ENCODE measurements at places on chromosomes 2 and 18. TPM values are rescaled to one million over a fixed set of nuclear protein-coding genes. Genes with fewer than 3 reads are reported as not detected.

DNA sequence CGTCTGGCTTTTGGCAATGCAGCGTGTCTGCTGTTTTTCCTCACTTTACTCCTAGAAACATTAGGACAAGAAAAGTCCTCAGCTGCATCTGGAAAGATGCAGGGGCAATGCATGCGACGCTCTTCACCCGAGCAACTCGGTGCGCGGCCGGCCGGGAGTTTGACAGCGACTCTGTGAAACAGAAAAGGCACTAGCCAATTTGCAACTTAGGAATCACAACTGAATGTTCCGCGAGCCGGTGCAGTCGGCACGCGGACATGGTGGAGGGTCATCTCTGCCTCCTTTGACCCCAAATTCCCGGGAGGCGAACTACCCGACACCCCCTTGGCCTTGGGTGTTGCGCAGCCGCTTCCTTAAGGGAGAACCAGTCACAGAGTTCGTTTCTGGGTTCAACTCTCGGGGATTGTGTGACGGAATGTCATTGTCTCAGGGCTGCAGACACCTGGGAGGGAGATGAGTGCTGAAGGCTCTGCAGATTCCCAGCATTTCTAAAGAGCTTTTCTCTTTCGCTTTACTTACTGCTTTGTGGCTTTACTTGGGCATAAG lies 9.8 kb downstream of the NR4A2 start:
- no peak for DNase-seq
- H3K36me3 ChIP-seq, result no peaks in the 10 kb centered on the region
- H3K4me1 ChIP-seq, result no peaks in the 10 kb centered on the region

DNA sequence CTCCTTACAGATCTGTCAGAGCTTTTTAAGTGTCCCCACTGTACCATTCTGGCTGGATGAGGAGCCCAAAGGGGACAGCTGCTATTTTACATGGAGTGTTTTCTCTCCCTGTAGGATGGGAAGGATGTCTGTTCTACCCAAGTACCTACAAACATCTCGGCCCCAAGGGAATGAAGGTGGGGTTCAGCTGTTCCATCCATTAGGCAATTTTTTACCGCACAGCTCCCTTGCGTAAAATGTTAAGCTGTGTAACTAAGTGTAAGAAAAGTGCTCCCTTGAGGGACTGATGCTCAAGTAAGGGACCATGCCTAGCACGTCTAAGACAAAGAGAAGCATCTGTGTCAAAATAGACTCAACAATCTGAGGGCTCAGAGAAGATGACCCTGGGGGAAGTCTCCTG lies 180.3 kb downstream of the MYO5B start:
- H3K36me3 ChIP-seq, result no peaks in the 10 kb centered on the region
- no peaks in the 10 kb centered on the region for H3K4me1 ChIP-seq
- H3K4me3 ChIP-seq, result no peak overlapping the region
- no peak overlapping the region for H3K27ac ChIP-seq
- no peaks in the 10 kb centered on the region for H3K27me3 ChIP-seq

DNA sequence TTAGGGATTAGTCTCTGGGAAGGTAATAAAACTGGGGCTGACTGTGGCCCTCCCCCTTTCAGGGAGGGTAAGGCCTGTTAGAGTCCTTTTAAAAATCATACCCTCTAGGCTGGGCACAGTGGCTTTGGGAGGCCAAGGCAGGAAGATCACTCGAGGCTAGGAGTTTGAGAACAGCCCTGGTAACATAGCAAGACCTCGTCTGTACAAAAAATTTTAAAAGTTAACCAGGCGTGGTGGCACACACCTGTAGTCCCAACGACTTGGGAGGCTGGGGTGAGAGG lies 118.7 kb downstream of the STPG4 start:
- H3K27ac ChIP-seq, result peak overlapping the region; percentile 99
- peaks cover 81% of the 10 kb centered on the region for H3K4me1 ChIP-seq
- H3K36me3 ChIP-seq, result peaks cover 14% of the 10 kb centered on the region
- no peaks in the 10 kb centered on the region for H3K27me3 ChIP-seq

GRCh38 chr2:223786943-223787342 lies 50.4 kb downstream of the AP1S3 start:
- no peaks in the 10 kb centered on the region for H3K36me3 ChIP-seq
- no peaks in the 10 kb centered on the region for H3K4me1 ChIP-seq
- no peak for DNase-seq

DNA sequence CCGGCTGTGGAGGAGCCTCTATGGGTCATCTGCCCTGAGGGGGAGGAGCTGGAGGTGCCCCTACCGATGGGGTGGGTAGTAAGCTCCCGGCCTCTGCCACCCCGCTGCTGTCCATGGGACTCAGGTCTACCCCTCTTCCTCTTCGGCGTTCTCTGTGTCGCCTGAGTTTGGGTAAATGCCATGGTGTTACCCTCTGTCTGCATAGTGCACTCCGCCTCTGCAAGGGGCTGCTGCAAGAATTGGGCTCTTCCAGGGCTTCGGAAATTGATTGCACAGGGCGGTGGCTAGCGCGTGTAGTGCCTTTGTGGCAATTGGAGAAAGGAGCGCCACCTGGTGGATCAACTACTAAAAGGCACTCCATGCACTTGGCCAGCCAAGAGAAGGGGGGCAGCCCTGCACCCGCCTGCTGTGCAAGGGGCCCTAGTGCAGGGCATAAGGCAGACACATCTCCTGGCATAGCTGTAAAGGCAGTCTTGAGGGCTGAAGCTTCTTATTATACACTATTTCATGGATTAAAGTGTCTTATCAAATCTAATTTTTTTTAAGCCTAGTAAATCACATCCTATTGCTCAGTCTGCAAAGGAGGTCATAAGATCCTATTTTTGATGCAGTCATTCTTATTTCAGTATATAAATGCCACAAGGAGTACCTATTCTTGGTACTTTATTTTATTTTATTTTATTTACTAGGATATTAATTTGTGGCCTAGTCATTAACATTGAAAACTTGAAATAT lies 308.9 kb downstream of the PDE11A start:
- H3K27ac ChIP-seq, result no peak overlapping the region
- H3K4me1 ChIP-seq, result no peaks in the 10 kb centered on the region
- H3K4me3 ChIP-seq, result no peak overlapping the region
- H3K27me3 ChIP-seq, result no peaks in the 10 kb centered on the region
- DNase-seq, result peak; percentile 70

DNA sequence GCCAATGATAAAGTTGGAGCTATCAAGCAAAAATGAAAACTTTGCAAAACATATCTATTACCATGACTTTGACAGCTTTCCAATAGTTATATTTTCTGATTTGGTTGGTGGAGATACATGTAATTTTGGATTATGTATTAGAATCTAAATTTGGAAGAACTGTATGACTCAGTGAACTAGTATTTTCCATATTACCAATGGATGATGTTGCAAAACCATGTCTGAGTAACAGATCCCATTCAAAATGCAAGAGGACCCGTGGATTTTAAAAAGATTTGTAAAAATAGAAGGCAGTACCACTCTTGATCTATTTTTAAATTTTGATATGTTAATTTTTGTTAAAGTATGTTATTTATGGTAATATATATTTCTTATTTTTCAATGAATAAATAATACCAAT lies 83.0 kb downstream of the TAF4B start:
- no peaks in the 10 kb centered on the region for H3K27me3 ChIP-seq
- H3K36me3 ChIP-seq, result no peaks in the 10 kb centered on the region
- H3K4me1 ChIP-seq, result no peaks in the 10 kb centered on the region
- no peak overlapping the region for H3K27ac ChIP-seq
- no peak overlapping the region for H3K4me3 ChIP-seq

DNA sequence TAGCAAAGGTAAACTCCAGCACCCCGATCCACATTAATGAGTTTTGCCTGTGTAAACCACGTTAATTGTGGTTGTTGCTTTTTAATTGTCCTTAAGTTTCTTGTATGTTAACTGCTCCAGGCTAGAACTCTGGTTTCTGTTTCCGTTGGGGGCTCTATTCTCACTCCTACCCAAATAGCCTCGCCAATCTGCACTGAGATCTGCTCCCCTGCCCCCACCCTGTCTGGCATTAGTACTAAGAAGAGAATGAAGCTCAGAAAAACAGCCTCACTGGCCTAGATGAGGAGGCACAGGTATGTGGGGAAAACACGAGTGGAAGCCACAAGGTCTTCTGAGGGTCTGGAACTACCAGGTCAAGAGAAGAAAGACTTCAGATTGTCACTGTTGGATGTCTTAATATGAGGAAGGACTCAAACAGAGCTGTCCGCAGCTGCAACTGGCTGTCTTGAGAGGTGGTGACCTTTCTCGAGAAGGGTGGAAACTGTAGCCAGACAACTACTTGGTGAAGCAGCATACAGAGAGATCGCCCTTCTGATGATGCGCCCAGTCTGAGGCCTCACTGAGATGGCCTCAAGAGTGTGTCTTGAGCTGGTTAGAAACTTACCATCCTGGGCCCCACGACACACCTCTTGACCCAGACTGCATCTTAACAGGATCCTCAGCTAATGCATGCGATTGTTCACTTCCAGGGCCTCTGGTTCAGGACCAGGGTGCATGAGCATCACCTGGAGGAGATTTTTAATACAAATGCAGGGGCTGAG lies 73.1 kb downstream of the TGOLN2 start:
- H3K4me1 ChIP-seq, result peaks cover 65% of the 10 kb centered on the region
- H3K27ac ChIP-seq, result no peak overlapping the region
- H3K36me3 ChIP-seq, result no peaks in the 10 kb centered on the region
- H3K4me3 ChIP-seq, result no peak overlapping the region
- H3K27me3 ChIP-seq, result no peaks in the 10 kb centered on the region

DNA sequence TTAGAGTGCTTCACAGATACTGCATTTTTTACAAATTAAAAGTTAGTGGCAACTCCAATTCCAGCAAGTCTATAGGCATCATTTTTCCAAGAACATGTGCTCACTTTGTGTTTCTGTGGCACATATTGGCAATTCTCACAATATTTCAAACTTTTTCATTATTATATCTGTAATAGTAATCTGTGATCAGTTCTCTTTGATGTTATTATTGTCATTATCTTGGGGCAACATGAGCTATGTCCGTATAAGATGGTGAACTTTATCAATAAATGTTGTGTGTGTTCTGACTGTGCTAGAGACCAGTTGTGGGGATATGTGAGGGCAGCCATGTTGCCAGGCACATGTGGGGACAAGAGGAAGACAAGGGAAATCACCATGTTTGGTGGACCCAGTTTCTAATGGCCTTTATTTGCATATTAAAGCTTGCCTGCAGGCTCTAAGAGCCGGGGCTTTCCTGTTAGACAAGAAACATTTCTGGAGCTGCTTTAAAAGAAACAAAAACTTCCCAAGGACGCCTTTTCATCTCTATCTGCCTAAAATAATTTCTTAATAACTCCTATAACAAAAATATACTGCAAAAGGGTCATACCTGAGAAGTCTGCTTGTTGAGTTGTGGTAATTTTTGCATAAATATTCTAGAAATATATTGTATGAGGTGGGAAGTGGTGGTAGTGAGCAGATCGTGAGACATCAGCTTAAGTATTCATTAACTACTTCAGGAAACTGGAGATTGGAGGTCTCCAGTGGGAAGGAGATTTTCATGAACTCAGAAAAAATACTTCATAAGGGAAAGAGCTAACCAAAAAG lies 37.2 kb downstream of the KYNU start:
- no peak for DNase-seq
- H3K4me3 ChIP-seq, result no peak overlapping the region
- H3K27me3 ChIP-seq, result no peaks in the 10 kb centered on the region
- H3K36me3 ChIP-seq, result no peaks in the 10 kb centered on the region

DNA sequence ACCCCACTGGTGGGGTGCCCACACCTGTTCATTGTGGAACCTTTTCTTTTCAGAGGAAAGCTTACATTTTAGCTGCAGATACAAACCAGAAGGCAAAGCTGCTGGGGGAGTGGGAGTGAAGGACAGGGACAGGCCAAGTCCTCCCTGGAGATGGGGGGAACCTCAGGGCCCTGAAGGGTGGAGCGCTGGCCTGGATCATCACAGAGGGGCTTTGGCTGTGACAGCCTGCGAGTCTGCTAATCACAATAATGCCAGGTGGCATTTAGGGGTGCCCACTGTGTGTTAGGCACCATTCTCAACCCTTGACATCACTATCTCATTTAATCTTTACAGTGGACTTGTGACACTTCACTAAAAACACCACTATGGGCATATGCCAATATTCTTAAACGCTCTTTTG lies 27.4 kb downstream of the KCTD1 start:
- no peaks in the 10 kb centered on the region for H3K27me3 ChIP-seq
- DNase-seq, result no peak
- H3K4me1 ChIP-seq, result 0 out of 2 replicates have a peak, but pooled peaks cover 1% of the 10 kb centered on the region
- H3K27ac ChIP-seq, result no peak overlapping the region
- no peak overlapping the region for H3K4me3 ChIP-seq

DNA sequence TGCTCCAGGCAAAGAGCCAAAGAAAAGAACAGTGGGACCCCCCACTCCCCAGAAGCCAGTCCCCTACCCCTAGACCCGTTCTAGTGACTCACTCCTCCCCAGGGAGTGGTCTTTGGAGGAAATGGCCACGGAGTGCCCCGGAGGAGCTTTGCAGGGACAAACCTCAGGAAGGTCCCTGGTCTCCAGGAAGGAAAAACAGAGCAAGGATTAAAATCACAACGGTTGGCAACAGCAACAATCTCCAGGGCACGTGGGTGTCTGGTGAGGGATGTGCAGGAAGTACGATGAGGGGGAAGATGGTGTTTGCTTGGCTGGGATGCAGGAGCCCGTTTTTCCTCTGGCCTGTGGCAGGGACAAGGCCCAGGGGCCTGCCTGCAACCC lies 135.0 kb downstream of the SMAD2 start:
- DNase-seq, result no peak
- peaks cover 9% of the 10 kb centered on the region for H3K27me3 ChIP-seq
- H3K4me3 ChIP-seq, result no peak overlapping the region
- no peaks in the 10 kb centered on the region for H3K4me1 ChIP-seq

DNA sequence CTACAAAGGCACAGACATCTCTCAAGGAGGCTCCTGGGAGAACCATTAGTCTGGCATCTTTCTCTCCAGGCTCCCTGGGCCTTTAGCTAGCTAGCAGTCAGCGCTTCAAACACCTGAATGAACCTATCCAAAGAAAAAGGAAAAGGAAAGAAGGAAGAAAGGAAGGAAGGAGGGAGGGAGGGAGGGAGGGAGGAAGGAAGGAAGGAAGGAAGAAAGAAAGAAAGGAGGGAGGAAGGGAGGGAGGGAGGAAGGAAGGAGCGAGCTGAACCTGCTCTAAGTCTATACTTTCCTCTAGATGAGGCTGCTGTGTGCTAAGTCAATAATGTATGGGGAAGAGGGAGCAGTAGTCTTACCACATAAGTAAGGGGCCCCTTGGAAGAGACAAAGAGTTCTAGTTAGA lies 5.1 kb upstream of the BCL11A start:
- DNase-seq, result no peak
- 0 out of 2 replicates have a peak, but pooled peaks cover 12% of the 10 kb centered on the region for H3K4me1 ChIP-seq
- no peaks in the 10 kb centered on the region for H3K36me3 ChIP-seq

- H3K27ac ChIP-seq, result no peak overlapping the region
- H3K27me3 ChIP-seq, result no peaks in the 10 kb centered on the region
- DNase-seq, result no peak
- no peak overlapping the region for H3K4me3 ChIP-seq
- peaks cover 27% of the 10 kb centered on the region for H3K36me3 ChIP-seq
- no peaks in the 10 kb centered on the region for H3K4me1 ChIP-seq
These were observed 60.3 kb upstream of the RPL31 start for GRCh38 chr2:100941646-100942240.

The DSEL gene
- 2.5 TPM for total RNA-seq

The STPG4 gene
- 6.5 TPM for total RNA-seq

The NTSR2 gene
- not detected for total RNA-seq

The RAPGEF4 gene
- not detected for total RNA-seq

The AQP12A gene
- total RNA-seq, result not detected

The SIX3 gene
- total RNA-seq, result 1.4 TPM

The KCMF1 gene
- 97.8 TPM for total RNA-seq

The ANKRD30BL gene
- not detected for total RNA-seq

The SH3RF3 gene
- total RNA-seq, result 6.1 TPM

The ST8SIA5 gene
- total RNA-seq, result not detected
